Transverse colon (tissue), 4 donors: ENCODE measurements at places on chromosomes 12 and 14.

DNA sequence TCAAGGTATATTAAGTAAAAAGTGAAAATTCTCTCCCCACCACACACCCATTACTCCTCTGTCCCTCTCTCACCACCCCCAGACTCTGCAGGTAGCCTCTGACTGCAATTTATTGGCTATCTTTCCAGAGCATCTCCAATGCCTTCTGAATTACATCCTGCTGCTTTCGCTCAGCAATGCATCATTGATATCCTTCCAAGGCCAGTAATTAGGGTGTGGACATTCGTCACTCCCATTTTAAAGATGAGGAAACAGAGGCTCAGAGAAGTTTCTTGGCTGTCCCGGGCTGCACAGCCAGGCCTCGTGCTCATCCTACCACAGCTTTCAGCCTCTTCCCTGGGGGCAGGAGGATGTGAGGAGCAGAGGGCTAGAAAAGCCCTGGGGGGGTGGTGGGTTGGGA lies 23.6 kb upstream of the PGF start:
- no peak for DNase-seq

- DNase-seq = no peak
Measured at GRCh38 chr12:113347-113746, 46.8 kb downstream of the IQSEC3 start.

DNA sequence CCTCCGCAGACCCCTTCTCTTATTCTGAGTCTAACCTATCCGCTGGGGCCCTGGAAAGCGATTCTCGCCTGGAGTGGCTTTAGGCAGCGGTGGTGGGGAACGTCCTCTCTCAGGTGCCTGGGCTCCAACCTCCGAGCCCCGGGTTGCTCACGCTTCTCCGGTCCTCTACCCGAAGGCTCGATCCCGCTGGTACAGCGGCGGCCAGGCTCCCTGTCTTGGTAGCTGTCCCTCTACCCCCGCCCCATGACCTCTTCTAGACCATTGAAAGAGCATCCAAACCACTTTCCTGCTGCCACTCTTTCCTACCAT lies 505 bp upstream of the HEBP1 start:
- no peak for DNase-seq

- no peak for DNase-seq
Measured at GRCh38 chr12:40768125-40768864, 76.1 kb downstream of the CNTN1 start.

GRCh38 chr12:71873821-71874220 lies 34.3 kb downstream of the TBC1D15 start:
- no peak for DNase-seq

GRCh38 chr12:64670019-64670418 lies 59.7 kb downstream of the RASSF3 start:
- no peak for DNase-seq

DNA sequence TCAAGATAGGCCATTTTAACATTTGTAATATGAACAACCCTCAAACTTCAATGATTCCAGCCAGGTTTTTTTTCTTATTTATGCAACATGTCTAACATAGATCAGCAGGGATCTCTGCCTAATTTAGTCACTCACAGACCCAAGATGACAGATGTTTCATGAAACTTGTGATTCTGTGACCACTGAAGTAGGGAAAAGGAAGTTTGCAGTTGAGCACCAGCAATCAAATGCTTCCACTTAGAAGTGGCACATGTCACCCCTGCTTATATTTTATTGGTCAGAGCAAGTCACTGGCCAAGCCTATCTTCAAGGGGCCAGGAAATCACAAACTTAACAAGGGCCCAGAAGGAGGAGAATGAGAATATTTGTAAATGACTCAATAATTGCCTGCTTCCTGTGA lies 150.6 kb downstream of the BCAT1 start:
- DNase-seq = no peak

- DNase-seq = peak; percentile 33
Measured at GRCh38 chr12:108831309-108831991, 25.9 kb downstream of the SSH1 start.

DNA sequence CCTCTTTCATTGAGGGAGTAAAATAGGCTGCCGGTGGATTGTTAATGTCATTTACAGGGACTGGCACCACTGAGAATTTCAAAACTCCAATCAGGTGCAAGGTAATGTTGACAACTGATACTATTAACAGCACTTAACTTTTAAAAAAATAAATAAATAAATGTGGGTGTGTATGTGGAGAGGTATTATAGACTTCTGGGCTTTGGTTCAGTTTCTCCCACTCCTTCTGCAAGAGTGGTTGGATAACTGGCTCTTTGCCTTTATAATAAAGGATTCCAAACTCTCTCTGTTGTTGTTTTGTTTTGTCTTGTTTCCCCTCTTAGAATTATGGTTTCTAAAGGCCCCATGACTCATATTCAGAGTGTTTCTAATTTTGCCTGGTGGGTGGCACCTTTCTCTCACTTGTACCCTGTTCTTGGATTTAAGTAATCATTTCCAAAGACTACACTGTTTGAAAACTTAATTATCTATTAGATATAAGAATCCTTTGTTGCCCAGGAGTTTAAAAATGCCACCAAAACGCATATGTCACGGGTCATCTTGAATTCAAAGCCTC lies 151.6 kb upstream of the ARID2 start:
- no peak for DNase-seq
